ENCODE measurements at places on chromosomes 7 and 10.

DNA sequence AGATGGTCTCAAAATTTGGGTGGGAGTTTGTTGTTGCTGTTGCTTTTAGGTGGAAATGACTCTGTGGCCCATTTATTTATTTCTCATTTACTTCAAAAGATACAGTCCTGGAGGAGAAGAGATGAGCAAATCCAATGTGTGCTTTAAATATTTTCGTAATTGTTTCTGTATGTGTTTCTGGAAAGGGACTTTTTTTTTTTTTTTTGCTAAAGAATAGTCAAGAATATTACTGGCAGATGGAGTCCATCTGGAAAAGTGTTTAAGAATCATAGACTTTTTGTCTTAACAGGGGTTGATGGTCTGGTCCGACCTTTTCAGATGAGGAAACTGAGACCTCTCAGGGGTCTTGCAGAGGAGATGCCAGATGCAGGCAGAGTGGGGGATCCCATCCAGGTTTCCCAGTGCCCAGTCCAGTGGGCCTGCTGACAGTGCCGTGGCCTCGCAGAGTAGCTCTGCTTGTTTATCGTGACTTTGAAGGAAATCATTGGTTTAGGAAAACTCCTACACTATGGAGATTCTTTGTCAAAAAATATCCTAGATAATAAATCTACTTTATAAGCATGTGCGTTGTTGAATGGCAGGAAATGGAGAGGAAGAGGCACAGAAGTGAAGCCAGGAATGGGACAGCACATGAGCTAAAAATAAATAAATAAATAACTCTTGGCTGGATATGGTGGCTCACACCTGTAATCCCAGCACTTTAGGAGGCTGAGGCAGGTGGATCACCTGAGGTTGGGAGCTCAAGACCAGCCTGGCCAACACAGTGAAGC, 164.3 kb upstream of the SVIL start:
- no peak for DNase-seq

GRCh38 chr10:14374745-14375445, 44.2 kb upstream of the FRMD4A start:
- DNase-seq = no peak

GRCh38 chr10:18005781-18006456, 54.2 kb downstream of the SLC39A12 start:
- DNase-seq = no peak

DNA sequence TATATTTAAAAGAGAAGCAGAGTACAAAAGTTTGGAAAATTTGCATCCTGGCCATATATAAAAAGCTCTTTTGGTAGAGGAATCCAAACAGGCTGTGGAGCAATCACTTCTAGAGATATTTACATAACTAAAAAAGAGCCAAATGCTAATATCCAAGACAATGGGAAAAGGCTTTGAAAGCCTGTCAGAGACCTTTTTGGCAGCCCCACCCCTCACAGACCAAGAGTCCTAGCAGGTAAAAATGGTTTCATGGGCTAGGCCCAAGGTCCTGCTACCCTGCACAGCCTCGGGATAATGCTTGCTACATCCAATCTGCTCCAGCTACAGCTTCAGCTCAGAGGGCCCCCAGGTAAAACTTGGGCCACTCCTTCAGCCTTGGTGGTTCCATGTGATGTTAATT, 430.2 kb upstream of the KCND2 start:
- no peak for DNase-seq

- no peak for DNase-seq
Observed at GRCh38 chr10:103284170-103284569, 7.2 kb downstream of the INA start.

DNA sequence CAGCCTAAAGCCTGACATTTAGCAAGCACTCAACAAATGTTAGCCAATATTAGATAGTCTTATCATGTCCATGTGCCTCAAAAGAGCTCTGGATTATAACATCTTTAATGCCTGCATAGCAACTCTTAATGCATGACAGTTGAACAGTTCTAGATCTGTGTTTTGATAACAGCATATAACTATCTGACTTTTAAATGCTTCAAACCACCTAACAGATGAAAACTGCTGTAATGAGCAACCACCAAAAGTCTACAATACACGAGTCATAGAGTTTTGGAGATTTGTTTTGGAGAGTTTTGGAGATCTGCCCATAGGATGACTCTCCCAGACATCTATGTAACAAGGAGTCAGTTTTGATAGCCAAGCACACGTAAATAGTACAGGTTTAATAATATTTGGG, 227.3 kb downstream of the TWIST1 start:
- DNase-seq = no peak

DNA sequence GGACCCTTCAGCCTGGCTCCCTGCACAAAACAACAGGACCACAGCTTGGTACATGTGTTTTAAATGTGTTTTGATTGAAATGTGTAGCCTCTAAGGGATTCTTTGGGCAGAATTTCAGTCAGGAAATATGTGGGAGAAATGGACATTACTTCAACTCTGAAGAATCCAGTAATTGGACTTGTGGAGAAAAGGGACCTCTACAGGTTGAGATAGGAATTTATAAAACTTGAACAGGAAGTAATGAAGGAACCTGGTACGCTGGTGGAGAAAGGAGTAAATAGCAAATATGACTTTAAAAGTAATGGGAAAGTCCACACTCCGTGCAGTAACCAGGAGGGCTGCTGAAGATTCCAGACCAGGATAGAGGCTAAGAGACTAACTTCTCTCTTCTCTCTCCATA, 220.5 kb downstream of the LHFPL3 start:
- no peak for DNase-seq

Measured in Panc1 (cell line).